Activated CD4-positive, CD25-positive, alpha-beta regulatory T cell treated with anti-CD3 and anti-CD28 coated beads, Interleukin-2, amount 50 U/mL, for 16 hours (primary cell): ENCODE measurements at places on chromosomes 1 and 21.

DNA sequence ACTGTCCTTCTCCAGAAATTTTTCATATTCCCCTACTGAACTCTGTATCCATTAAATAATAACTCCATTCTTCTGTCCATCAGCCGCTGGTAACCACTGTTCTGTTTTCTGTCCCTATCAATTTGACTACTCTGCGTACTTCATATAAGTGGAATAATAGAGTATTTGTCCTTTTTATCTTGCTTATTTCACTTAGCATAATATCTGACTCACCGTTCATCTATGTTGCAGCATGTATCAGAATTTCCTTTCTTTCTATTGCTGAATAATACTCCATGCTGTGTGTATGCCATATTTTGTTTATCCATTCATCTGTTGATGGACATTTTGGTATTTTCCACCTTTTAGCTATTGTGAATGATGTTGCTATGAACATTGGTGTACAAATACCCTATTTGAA is 71.9 kb downstream of the CEP350 start:
- DNase-seq, result no peak

- no peak for DNase-seq
Measured at GRCh38 chr1:229156872-229157271, 114.0 kb upstream of the RAB4A start.

DNA sequence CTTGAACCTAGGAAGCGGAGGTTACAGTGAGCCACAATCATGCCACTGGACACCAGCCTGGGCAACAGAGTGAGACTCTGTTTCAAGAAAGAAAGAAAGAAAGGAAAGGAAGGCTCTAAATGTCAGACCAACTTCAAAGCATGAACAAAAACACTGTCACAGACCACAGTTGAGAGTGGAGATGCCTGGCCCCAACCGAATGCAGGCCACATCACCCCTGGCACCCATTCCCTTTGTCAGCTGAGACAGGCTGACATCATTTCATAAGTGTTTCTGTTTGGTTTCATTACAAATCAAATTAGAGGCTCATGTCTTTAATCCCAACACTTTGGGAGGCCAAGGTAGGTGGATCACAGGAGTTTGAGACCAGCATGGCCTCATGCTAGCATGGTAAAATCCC is 28.6 kb upstream of the NADK start:
- DNase-seq, result no peak

DNA sequence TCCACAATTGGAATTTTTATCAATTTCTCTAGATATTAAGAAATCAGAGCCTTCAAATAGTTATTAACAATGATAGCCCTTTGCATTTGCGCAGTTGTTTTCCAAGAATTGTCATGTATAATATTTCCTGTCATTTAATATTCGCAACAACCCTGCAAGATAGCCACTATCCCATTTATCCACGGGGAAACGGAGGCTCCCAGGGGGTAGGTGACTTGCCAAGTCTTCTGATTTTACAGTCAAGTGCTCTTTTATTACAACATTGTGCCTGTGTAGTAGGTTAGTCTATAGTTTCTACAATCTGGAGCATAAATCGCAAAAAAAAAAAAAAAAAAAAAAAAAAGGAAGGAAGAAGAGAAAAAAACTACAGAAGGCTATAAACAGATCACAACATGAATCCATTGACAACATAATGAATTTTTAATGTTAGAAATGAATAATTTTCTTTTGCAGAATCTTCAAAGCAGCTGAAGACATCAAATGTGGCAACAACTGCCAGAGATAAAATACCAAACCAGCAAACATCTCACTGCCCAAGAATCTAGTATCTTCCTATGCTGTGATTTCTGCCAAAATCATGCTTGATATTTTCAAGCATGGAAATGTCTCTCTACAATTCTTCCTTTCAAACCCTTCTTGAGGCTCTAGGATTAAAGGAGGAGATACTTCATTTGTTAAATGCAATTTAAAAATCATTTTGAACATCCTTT is 125.5 kb downstream of the PTPN14 start:
- DNase-seq, result no peak

DNA sequence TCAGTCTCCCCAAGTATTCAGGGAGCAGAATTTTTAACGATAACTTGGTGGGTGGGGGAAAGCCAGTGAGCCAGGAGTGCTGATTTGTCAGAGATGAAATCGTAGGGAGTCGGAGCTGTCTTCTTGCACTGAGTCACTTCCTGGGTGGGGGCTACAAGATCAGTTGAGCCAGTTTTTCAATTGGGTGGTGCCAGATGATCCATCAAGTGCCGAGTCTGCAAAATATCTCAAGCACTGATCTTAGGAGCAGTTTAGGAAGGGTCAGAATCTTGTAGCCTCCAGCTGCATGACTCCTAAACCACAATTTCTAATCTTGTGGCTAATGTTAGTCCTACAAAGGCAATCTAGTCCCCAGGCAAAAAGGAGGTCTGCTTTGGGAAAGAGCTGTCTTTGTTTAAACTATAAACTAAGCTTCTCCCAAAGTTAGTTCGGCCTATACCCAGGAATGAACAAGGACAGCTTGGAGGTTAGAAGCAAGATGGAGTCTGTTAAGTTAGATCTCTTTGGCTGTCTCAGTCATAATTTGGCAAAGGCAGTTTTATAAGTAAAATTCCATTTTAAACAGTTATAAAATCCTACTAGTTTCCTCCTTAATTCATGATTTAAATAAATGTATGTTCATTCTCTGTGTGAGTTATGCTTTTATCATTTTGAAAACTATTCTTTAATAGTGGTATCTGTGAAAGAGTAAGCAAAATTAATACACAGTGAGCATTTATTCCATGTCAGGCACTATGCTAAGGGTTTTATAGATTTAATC is 51.7 kb downstream of the SLC16A1 start:
- peak; percentile 23 for DNase-seq
